ENCODE measurements at places on chromosomes 4 and X.

GRCh38 chr4:44736900-44737299, 10.5 kb upstream of the GNPDA2 start:
- DNase-seq = no peak
- no peak overlapping the region for H3K4me3 ChIP-seq
- H3K36me3 ChIP-seq = no peaks in the 10 kb centered on the region
- peaks cover 51% of the 10 kb centered on the region for H3K27me3 ChIP-seq
- H3K4me1 ChIP-seq = no peaks in the 10 kb centered on the region

- no peaks in the 10 kb centered on the region for H3K27me3 ChIP-seq
- H3K36me3 ChIP-seq = no peaks in the 10 kb centered on the region
These were observed 28.7 kb upstream of the SPP1 start for GRCh38 chr4:87946766-87947165.

GRCh38 chr4:80360084-80360483, 24.6 kb downstream of the CFAP299 start:
- no peaks in the 10 kb centered on the region for H3K4me1 ChIP-seq
- H3K36me3 ChIP-seq = no peaks in the 10 kb centered on the region
- no peak for DNase-seq
- H3K4me3 ChIP-seq = no peak overlapping the region

DNA sequence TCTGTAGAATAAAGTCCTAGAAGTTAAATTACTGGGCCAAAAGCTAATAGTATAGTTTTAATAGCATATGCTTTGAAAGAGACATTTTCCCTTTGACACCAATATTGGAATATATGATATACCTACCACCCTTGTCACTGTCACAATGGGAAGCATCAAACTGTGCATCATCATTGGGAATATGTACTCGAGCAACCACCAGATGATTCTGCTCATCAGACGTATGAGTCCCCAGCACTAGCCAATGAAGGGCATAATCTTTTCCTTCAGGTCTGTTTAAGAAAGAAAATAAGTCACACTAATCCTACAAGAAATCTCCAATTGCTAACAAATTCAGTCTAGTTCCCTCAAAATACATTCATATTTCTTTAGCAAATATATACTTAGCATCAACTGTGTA, 7.3 kb downstream of the RBBP7 start:
- no peak overlapping the region for H3K27ac ChIP-seq
- H3K4me3 ChIP-seq = no peak overlapping the region
- DNase-seq = no peak
- no peaks in the 10 kb centered on the region for H3K27me3 ChIP-seq

DNA sequence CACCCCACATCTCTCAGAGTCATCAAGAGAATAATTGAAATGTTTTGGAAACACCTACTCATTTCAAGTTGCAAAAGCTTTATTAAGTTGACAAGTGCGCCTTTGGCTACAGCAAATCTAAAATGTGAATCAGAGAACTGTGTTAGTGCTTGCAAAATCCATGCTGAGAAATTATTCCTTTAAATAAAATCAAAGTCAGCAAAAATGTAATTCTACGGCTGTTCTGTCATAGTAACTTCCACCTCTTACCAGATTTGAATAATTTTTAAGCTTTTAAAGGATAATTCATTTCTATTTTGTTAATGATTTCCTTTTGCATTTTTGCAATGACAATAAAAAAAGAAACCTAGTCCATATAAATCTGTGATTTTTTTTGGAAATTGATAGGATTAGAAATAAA, 1779.1 kb downstream of the STIM2 start:
- DNase-seq = no peak
- no peak overlapping the region for H3K27ac ChIP-seq
- H3K4me1 ChIP-seq = no peaks in the 10 kb centered on the region
- no peaks in the 10 kb centered on the region for H3K36me3 ChIP-seq
- no peak overlapping the region for H3K4me3 ChIP-seq

DNA sequence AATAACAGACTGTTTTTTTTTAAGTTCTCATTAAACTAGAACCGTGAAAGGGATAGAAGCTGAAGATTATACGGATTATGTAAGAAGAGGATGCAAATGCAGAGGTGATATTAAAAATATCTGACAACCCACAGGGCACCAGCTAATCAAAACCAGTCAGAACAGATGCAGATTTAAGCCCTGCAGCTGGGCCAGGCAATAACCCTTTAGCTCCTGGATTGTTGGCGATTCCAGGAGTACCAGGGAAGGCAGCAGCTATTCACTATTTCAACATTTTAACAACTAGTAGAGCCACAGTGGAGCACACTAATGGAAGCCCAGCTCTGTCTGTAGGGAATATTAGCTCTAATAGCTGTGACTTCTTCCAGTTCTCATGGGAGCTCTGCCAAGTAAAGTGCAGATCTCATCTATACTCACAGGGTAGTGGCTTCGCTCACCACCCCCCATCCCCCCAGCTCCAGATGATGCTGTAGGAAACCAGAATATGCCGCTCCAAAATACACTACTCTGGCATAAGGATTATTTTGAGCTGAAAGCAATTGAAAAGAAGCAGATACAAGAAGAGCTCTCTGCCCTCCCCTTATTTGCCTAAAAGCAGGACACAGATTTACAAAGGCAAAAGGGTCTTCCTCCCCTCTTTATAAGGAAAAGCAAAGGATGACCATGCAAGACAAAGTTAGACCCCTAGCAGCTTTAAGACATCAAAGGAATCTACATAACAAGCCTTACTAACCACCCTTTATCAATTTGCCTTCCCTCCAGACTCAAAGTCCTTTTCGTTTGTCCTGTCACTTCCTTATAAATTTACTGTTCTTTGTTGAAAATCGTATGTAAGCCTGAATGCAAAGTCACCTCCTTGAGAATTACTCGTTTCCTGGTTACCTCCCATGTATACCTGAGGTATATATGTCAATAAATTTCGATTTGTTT, 13.7 kb downstream of the SCD5 start:
- peaks cover 47% of the 10 kb centered on the region for H3K4me1 ChIP-seq
- no peaks in the 10 kb centered on the region for H3K36me3 ChIP-seq
- H3K27ac ChIP-seq = peak overlapping the region; percentile 82
- DNase-seq = no peak

DNA sequence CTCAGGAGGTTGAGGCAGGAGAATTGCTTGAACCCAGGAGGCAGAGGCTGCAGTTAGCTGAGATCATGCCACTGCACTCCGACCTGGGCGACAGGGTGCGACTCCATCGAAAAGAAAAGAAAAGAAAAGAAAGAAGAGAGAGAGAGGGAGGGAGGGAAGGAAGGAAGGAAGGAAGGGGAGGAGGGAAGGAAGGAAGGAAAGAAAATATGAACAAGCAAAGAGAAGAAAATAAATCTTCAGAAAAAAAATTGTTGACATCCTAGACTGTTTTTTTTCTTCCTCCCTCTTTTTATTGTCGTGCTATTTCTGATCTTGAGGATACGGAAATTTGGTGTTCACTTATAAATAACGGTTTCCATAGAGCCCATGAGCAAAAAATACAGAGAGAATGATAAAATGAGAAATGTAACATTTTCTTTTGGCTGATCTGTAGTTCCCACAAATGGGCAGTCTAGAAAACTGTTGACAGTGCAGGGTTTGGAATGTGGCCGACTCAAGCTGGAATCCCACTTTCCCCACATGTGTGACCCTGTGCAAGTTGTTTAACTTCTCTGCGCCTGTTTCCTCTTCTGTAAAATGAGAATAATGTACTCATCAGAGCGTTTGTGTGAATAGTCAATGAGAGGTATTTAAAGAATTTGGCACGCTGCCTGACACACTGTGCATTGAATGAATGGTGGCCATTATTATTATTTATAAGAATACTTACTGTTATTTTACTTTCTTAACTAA, 19.4 kb downstream of the SORBS2 start:
- no peak overlapping the region for H3K4me3 ChIP-seq
- no peaks in the 10 kb centered on the region for H3K27me3 ChIP-seq
- H3K4me1 ChIP-seq = peaks cover 43% of the 10 kb centered on the region
- H3K36me3 ChIP-seq = no peaks in the 10 kb centered on the region
- DNase-seq = no peak
- H3K27ac ChIP-seq = peak overlapping the region; percentile 87

GRCh38 chr4:138034871-138035270, 207.3 kb downstream of the SLC7A11 start:
- no peaks in the 10 kb centered on the region for H3K36me3 ChIP-seq
- no peak overlapping the region for H3K4me3 ChIP-seq
- H3K27ac ChIP-seq = no peak overlapping the region
- H3K27me3 ChIP-seq = no peaks in the 10 kb centered on the region
- H3K4me1 ChIP-seq = peaks cover 21% of the 10 kb centered on the region

DNA sequence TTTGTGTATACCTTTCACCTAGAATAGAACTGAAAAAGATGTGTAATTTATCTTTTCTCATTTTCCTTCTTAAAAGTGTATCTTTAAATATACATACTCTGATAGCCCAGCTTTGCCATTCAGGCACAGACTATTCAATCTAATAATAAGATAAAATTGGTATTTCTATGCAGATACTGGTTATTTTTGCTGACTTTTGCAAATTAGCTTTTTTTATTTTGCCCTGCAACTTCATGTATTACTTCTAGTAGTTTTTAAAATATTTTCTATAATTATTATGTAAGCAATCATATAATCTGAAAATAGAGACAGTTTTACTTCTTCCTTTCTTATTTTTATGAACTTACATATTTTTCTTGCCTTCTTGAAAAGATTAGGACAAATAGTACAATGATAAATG, 45.4 kb upstream of the FREM3 start:
- no peak overlapping the region for H3K27ac ChIP-seq
- H3K4me3 ChIP-seq = no peak overlapping the region
- no peaks in the 10 kb centered on the region for H3K4me1 ChIP-seq
- H3K36me3 ChIP-seq = no peaks in the 10 kb centered on the region
- peaks cover 3% of the 10 kb centered on the region for H3K27me3 ChIP-seq

DNA sequence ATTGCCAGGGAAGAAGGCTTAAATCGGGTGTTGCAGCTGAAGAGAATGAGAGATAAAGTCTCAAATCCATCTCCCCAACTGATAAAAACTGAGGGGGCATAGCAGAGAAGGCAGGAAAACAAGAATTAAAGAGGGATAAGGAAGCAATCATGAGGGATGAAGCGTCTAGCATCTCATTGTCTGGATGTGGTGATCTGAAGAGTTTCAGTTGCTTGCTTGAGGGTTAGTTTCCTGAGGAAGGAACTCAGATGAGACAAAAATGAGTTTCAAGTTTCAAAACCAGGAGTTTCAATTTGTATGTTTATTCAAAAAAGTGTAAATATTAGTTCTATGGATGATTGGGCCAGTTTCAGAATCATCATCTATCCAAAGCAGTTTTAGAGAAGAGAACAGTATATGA, 496.9 kb downstream of the RAB28 start:
- H3K27ac ChIP-seq = no peak overlapping the region
- H3K4me1 ChIP-seq = no peaks in the 10 kb centered on the region
- no peaks in the 10 kb centered on the region for H3K36me3 ChIP-seq
- DNase-seq = no peak
- no peak overlapping the region for H3K4me3 ChIP-seq

DNA sequence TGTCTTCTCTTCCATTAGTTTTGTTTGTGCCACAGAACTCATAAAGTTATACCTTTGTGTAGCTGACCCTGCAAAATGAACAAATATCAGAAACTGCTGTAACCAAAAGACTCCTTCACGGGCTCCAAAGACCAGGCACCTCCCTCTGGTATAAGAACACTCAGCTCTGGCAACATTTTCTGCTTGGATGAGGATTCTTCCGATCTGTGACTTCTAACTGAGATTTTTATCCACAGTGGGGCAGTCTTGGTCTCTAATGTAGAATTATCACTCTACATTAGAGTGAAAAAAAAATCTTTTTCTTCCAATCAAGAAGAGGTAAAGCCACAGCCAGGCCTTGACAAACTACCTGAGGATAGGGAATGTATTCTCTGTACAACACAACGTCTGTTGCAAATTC, 38.5 kb upstream of the PRSS48 start:
- H3K4me1 ChIP-seq = peaks cover 12% of the 10 kb centered on the region
- peaks cover 2% of the 10 kb centered on the region for H3K36me3 ChIP-seq
- H3K4me3 ChIP-seq = no peak overlapping the region
- DNase-seq = no peak
- H3K27me3 ChIP-seq = no peaks in the 10 kb centered on the region
- H3K27ac ChIP-seq = peak overlapping the region; percentile 58
